ENCODE measurements at places on chromosomes 13 and 19. TPM values are rescaled to one million over a fixed set of nuclear protein-coding genes. Genes with fewer than 3 reads are reported as not detected.

GPR183 gene
- total RNA-seq, result 240 TPM

C2CD4C gene
- not detected for total RNA-seq

CHST8 gene
- not detected for total RNA-seq

LILRA2 gene
- 0.25 TPM for total RNA-seq

CKM gene
- total RNA-seq, result not detected

SNRNP70 gene
- total RNA-seq, result 610 TPM

CEACAM21 gene
- 18.9 TPM for total RNA-seq

FCGBP gene
- 22.9 TPM for total RNA-seq

KIR2DL1 gene
- not detected for total RNA-seq

LGALS4 gene
- 8.4 TPM for total RNA-seq

MRPS12 gene
- 27.0 TPM for total RNA-seq

ZNF850 gene
- total RNA-seq, result 6.7 TPM

PSG2 gene
- not detected for total RNA-seq

ZNF30 gene
- 5.1 TPM for total RNA-seq

SLC25A42 gene
- 36.5 TPM for total RNA-seq

IGFL1 gene
- total RNA-seq, result not detected

NLRP11 gene
- not detected for total RNA-seq

CRX gene
- total RNA-seq, result 0.07 TPM

GALP gene
- total RNA-seq, result not detected

WBP4 gene
- total RNA-seq, result 10.4 TPM

LONP1 gene
- 67.2 TPM for total RNA-seq

Data from B cell (primary cell).